Stimulated activated CD4-positive, alpha-beta T cell treated with anti-CD3 and anti-CD28 coated beads, Interleukin-12 subunit alpha, Interleukin-12 subunit beta, amount 100 ng/mL, for 48 hours (primary cell): ENCODE measurements at places on chromosomes 7 and 10.

- DNase-seq = peak; percentile 14
Measured at GRCh38 chr10:28411648-28412047, 108.8 kb upstream of the MPP7 start.

GRCh38 chr10:485776-486175, 203.7 kb downstream of the DIP2C start:
- DNase-seq = no peak

GRCh38 chr7:155289949-155290501, 7.7 kb upstream of the INSIG1 start:
- no peak for DNase-seq

DNA sequence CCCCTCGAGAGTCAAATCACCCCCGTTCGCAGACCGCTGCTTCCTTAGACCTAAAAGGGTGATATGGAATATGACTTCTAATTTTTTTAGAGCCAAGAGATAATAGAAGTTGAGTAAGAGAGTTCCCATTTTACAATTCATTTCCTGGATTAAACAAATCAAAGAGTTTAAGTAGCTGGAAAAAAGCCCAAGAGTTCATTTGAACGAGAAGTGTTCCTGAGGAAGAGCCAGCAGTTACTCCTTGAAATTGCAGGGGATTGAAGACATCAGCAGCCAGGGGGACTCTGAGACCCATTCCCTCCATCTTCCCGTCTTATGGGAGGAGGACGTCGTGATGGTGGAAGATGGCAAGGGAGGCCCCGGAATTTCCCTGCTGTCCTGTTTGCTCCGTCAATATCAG, 277.0 kb downstream of the WDR11 start:
- no peak for DNase-seq

- no peak for DNase-seq
Measured at GRCh38 chr7:15033039-15033438, 130.5 kb upstream of the DGKB start.

DNA sequence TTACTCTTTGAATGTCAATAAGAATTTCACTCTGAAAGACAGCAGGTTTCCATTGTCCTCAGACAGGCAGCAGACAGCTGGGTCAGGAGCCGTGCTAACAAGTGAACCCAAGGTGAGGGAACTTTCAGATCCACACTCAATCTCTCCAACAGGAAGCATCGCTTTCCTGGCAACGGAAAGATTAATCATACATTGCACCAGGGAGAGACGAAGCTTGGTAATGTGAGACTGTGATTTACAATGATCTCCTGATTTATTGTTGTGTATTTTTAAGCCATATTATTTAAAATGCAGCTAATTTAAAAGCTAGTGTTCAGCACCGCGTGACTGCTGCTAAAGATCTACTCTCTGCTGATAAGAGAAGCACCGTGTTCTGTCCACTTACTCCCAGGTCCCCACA, 17.5 kb upstream of the NOM1 start:
- no peak for DNase-seq

DNA sequence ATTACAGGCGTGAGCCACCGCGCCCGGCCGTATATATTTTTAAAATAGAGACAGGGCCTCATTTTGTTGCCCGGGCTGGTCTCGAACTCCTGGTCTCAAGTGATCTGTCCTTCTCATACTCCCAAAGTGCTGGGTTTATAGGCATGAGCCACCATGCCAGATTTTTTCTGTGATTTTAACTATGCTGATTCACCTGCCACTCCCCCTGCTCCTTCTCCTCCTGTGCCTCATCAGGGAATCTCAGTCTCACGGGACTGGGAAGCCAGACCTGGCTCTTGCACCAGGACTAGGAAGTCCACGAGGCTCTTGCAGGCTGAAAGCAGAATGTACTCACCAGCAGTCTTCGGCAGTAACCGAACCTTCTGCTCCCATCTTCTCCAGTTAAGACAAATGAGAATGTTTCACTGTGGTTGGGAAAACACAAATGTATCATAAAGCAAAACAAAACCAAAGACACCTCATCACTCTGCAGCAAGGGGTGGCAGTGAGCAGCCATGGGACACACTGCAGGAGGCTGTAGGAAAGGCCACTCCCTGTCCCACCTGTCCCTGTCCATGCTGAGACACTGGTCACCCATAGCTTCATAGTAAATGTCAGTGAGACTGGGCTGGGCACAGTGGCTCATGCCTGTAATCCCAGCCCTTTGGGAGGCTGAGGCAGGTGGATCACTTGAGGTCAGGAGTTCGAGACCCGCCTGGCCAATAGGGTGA, 78.7 kb upstream of the MKRN1 start:
- no peak for DNase-seq

- DNase-seq = no peak
Measured at GRCh38 chr10:132962623-132963429, 20.5 kb upstream of the CFAP46 start.

- no peak for DNase-seq
Measured at GRCh38 chr7:131012477-131013031, 278.5 kb upstream of the KLF14 start.

- DNase-seq = no peak
Measured at GRCh38 chr7:137965942-137966640, 35.8 kb downstream of the CREB3L2 start.

DNA sequence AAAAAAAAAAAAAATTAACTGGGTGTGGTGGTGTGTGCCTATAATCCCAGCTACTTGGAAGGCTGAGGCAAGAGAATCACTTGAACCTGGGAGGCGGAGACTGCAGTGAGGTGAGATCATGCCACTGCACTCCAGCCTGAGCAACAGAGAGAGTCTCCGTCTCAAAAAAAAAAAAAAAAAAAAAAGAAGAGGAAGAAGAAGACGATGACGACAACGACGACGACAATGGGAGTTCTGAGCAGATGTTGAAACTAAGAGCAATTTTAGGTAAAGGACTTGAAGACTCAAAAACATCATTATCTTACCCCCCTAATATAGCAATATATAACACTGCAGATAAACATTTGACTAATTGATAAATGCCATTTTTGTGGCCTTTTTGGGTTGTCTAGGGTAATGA, 39.5 kb upstream of the PPP1R17 start:
- DNase-seq = no peak

DNA sequence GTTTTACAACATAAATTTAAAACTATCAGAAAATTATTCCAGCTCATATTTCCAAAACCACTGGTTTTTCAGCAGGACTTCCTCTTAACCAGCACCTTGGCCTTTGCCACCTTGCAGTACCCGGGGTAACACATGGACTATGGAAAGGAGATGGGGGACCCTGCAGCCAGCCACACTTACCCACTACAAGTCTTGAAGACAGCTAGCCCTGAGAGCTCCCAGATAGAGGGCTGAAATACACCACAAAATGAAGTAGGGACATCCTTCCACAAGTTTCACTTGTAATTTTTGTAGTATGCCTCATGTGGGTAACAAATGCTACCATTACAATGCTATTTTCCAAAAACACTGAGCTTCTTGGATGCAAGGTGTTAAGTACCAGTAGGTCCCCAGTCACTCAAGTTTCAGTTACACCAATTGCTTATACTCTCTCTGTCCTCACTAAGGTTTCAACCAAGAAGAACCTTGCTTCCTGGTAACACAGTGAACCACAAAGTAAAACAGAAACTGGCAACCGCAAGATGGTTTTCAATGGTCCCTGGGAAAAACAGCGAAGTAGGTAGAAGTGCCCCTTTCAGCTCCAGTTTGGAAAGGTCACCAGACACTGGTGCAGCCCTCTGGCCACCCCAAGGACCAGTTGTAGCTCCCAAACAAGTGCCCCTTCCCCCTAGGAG, 110.9 kb downstream of the SGMS1 start:
- DNase-seq = peak; percentile 7

DNA sequence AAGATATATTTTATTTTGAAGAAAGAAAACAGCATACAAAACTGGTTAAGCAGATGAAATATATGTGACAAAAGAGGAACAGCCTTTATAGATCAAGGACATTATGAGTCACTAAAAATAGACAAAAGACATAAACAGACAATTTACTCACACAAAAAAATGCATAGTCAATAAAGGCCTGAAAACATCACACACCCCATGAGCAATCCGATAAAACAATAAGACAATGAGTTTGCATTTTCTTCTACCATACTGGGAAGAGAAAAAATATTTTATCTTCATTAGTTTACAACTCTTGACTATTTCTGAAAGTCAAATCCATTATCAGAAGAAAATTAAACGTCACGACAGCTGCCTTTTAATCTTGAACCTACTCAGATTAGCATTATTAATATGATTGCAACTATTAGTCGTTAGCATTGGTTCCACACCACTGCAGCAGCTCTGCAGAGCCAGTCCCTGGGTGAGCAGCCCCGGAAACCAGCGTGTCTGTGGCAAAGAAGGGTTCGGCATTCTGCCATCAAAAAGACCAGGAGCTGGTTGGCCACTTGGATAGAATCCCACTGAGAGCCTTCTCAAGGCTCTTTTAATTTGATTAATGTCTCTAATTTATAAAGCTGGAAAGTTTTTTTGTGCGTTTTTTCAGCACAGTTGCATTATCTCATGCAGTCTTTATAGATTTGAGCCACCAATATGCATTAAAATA, 305.4 kb upstream of the SHH start:
- no peak for DNase-seq

DNA sequence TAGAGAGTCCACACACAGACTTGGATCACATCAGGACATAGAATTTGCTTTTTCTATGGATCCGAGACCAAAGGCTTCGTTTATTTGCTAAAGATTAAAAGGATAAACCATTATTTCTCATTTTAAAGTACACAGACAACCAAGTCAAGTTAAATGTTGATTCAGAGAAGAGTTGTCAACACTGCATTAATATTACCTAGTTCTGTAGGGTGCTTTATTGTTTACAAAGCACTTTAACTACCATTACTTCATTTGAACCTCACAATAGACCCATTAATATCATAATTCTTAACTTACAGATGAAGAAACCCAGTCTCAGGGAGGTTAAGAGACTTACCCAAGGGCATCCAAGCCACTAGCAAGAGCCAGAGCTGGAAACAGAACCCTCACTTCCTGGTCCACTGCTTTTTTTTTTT, 43.2 kb upstream of the GSAP start:
- DNase-seq = no peak
